ENCODE measurements at places on chromosomes 1 and 21.
A peak's percentile ranks its signal among the peaks of the same experiment; 100 is the strongest.

DNA sequence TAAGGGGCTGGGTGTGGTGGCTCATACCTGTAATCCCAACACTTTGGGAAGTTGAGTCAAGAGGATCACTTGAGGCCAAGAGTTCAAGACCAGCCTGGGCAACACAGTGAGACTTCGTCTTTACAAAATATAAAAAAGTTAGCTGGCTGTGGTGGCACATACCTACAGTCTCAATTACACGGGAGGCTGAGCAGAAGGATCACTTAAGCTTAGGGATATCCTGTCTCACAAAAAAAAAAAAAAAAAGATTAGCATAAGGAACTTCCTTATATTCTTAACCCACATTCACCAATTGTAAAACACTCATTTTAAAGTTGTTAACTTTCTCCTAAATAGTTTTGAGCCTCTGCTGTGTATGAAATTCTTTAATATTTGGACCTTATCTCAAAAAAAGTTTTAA is 53.1 kb downstream of the ABCD3 start:
- H3K27ac ChIP-seq, result no peak overlapping the region
- no peak overlapping the region for H3K4me3 ChIP-seq
- no peaks in the 10 kb centered on the region for H3K4me1 ChIP-seq
- no peaks in the 10 kb centered on the region for H3K36me3 ChIP-seq
- no peaks in the 10 kb centered on the region for H3K27me3 ChIP-seq

DNA sequence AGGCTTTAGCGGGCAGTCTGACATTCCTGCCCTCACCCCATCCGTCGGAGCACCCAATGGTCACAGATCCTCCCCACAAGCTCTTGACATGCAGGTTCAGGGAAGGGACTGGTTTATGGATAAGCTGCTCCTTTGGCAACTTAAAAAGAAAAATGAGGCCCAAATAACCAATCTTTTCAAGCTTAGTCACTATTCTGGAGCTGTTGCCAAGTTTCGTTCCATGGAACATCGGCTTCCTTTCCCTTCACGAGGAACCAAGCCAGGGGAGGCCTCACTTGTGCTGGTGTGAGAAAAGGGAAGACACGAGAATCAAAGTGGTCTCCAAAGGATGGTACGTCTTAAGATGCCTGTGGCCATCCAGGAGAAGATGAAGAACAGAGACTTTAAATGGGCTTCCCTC is 46.1 kb upstream of the LPAR3 start:
- no peaks in the 10 kb centered on the region for H3K4me1 ChIP-seq
- no peak overlapping the region for H3K4me3 ChIP-seq
- DNase-seq, result no peak
- no peak overlapping the region for H3K27ac ChIP-seq
- H3K36me3 ChIP-seq, result no peaks in the 10 kb centered on the region
- H3K27me3 ChIP-seq, result no peaks in the 10 kb centered on the region

- no peak for DNase-seq
- H3K4me3 ChIP-seq, result no peak overlapping the region
Measured at GRCh38 chr1:200365897-200366426, 43.9 kb downstream of the ZNF281 start.

- H3K27me3 ChIP-seq, result no peaks in the 10 kb centered on the region
- no peaks in the 10 kb centered on the region for H3K4me1 ChIP-seq
Measured at GRCh38 chr1:223188618-223189356, 45.7 kb upstream of the TLR5 start.

GRCh38 chr1:34292472-34292871 is 115.8 kb downstream of the C1orf94 start:
- no peaks in the 10 kb centered on the region for H3K36me3 ChIP-seq
- no peaks in the 10 kb centered on the region for H3K4me1 ChIP-seq
- H3K27ac ChIP-seq, result no peak overlapping the region
- H3K4me3 ChIP-seq, result no peak overlapping the region
- H3K27me3 ChIP-seq, result no peaks in the 10 kb centered on the region

- no peaks in the 10 kb centered on the region for H3K27me3 ChIP-seq
- peak overlapping the region; percentile 2 for H3K4me3 ChIP-seq
- peaks cover 92% of the 10 kb centered on the region for H3K4me1 ChIP-seq
- DNase-seq, result no peak
- H3K27ac ChIP-seq, result peak overlapping the region; percentile 73
Measured at GRCh38 chr1:201925981-201926645, 20.2 kb downstream of the LMOD1 start.

- no peaks in the 10 kb centered on the region for H3K27me3 ChIP-seq
- H3K4me3 ChIP-seq, result peak overlapping the region; percentile 0
- no peaks in the 10 kb centered on the region for H3K36me3 ChIP-seq
Measured at GRCh38 chr1:58754683-58755467, 29.0 kb downstream of the JUN start.

DNA sequence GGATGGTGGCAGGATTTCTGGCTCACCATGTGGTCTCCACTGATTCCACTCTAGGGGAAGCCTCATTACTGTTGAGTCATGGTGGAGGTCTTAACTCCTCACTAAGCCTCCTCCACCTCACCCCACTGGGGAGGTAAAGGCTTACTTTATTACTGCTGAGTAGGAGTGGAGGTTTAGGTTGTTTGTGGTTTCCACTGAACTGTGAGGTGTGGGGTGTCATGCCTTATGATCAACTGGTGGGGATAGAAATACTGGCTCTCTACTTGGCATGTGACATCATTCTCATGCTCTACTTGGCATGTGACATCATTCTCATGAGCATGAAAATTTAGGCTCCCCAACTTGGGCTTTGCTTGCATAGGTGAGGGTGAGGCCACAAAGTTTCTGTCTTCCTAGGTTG is 35.6 kb downstream of the COL6A1 start:
- no peak overlapping the region for H3K27ac ChIP-seq
- no peaks in the 10 kb centered on the region for H3K36me3 ChIP-seq
- no peaks in the 10 kb centered on the region for H3K27me3 ChIP-seq

- no peak for DNase-seq
- no peak overlapping the region for H3K4me3 ChIP-seq
- H3K27ac ChIP-seq, result no peak overlapping the region
Measured at GRCh38 chr1:53579221-53580008, 120.2 kb downstream of the DMRTB1 start.

DNA sequence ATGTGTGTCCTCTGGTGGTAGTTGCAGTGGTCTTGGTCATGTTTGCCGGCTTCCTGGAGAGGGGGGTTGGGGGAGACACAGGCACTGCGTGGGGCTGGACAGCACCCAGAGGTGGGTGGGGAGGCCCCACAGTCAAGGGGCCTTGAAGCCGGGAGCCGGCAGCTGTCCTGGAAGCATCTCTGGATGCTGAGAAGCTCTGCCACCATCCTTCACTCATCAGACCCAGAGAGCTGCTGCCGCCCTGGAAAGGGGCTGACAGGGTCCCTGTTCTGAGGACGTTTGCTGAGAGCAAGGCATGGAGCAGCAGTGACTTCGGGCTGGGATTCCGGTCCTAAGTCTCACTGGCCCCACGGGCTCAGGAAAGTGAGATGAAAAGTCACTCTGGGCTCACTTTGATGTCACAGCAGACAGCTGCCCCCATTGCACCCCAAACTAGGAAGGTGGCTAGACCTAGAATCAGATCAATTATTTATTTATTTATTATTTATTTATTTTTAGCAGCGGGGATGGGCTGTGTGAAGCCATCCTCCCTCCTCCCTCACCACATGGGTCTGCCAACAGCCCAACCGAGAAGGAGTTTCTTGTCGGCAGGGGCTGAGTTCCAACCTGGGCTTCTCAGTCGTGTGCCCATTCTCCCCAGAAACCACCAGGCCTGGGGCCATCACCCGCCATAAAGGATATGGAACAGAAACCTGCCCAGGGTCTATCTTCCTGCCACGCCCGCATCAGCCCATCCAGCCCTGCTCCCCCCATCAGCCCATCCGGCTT is 547.4 kb downstream of the PTPRU start:
- H3K4me1 ChIP-seq, result no peaks in the 10 kb centered on the region
- no peak overlapping the region for H3K4me3 ChIP-seq
- DNase-seq, result no peak
- no peak overlapping the region for H3K27ac ChIP-seq
- no peaks in the 10 kb centered on the region for H3K27me3 ChIP-seq

- H3K27me3 ChIP-seq, result no peaks in the 10 kb centered on the region
- H3K36me3 ChIP-seq, result peaks cover 3% of the 10 kb centered on the region
- no peak overlapping the region for H3K27ac ChIP-seq
- DNase-seq, result no peak
- no peak overlapping the region for H3K4me3 ChIP-seq
- peaks cover 30% of the 10 kb centered on the region for H3K4me1 ChIP-seq
Measured at GRCh38 chr1:18938707-18939070, 17.8 kb downstream of the IFFO2 start.

- no peaks in the 10 kb centered on the region for H3K4me1 ChIP-seq
- no peak overlapping the region for H3K4me3 ChIP-seq
- H3K27ac ChIP-seq, result no peak overlapping the region
- H3K27me3 ChIP-seq, result no peaks in the 10 kb centered on the region
Measured at GRCh38 chr1:226350519-226350865, 41.5 kb upstream of the LIN9 start.

DNA sequence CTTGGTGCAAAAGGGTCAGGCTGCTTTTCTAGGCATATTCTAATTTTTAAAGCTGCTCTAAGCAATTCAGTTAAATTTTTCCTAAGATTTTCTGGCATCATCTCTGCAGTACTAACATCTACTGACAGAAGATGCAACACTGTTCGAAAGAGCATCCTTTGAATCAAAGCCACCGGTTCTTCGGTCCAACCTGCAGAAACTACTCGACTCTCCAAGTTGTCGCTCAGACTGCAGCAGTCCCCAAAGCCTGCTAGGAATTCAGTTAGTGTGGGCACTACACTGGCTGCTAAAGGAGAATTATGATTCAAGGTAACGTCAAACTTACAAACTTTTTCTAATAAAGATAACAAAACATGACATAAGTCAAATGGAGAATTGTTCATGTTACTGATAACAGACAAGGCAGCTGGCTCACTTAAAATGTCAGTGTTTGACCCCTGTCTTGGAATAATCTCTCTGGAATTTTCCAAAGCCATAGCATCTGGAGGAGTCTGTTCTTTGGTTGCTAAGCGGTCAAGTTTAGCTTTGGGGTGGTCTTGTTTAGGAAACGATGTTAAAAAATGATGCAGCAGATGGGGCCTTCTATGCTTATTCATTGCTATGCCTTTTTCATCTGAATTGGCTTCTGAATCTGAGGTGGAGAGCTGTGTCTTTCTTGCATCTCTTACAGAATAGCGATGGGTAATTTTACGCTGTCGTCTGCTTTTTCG is 56.9 kb downstream of the LYST start:
- no peak overlapping the region for H3K27ac ChIP-seq
- no peaks in the 10 kb centered on the region for H3K27me3 ChIP-seq
- no peaks in the 10 kb centered on the region for H3K4me1 ChIP-seq
- no peak overlapping the region for H3K4me3 ChIP-seq
- H3K36me3 ChIP-seq, result peaks cover 6% of the 10 kb centered on the region

GRCh38 chr1:93846206-93846991 is 32.6 kb downstream of the DNTTIP2 start:
- H3K36me3 ChIP-seq, result no peaks in the 10 kb centered on the region
- no peaks in the 10 kb centered on the region for H3K27me3 ChIP-seq
- peak; percentile 66 for DNase-seq
- H3K27ac ChIP-seq, result peak overlapping the region; percentile 98
- peaks cover 27% of the 10 kb centered on the region for H3K4me1 ChIP-seq

- H3K4me3 ChIP-seq, result peak overlapping the region; percentile 34
- DNase-seq, result no peak
- peaks cover 29% of the 10 kb centered on the region for H3K4me1 ChIP-seq
- H3K36me3 ChIP-seq, result no peaks in the 10 kb centered on the region
Measured at GRCh38 chr1:164707868-164708331, 148.9 kb downstream of the PBX1 start.

GRCh38 chr1:219506473-219506899 is 106.4 kb downstream of the ZC3H11B start:
- no peak overlapping the region for H3K4me3 ChIP-seq
- no peaks in the 10 kb centered on the region for H3K36me3 ChIP-seq
- no peaks in the 10 kb centered on the region for H3K4me1 ChIP-seq
- no peak overlapping the region for H3K27ac ChIP-seq
- no peaks in the 10 kb centered on the region for H3K27me3 ChIP-seq

GRCh38 chr1:168263130-168263529 is 17.5 kb upstream of the TBX19 start:
- H3K4me3 ChIP-seq, result no peak overlapping the region
- H3K27me3 ChIP-seq, result no peaks in the 10 kb centered on the region
- H3K36me3 ChIP-seq, result no peaks in the 10 kb centered on the region
- H3K27ac ChIP-seq, result no peak overlapping the region

DNA sequence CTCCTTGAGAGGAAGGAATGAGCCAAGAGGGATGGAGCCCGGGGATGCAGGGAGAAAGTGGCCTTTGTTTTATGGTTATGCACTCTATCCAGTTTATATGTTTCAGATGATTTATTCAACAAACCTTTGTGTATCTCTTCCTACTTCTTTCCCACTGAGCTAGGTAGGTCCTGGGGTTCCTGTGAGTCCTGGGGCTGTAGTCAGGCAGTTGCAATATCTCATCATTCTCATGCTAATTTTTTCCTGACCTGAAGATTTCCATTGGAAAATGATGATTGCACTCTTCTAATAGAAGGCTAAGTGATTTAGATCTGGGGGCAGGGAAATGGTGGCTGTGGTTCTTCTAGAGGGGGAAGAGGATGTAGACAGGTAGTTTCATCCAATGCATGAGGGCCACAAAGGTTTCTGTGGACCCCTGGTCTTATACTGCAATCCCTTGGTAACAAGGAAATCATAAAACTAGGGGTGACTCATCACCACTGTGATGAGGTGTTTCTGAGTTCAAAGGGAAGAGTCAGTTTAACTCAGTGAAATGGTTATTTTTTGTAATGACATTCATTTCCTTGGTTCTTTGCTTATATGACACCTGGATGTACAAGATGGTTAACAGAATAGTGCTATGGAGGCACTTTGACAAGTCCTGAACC is 20.2 kb downstream of the B3GALT5 start:
- H3K36me3 ChIP-seq, result no peaks in the 10 kb centered on the region
- H3K4me1 ChIP-seq, result no peaks in the 10 kb centered on the region
- DNase-seq, result no peak
- no peaks in the 10 kb centered on the region for H3K27me3 ChIP-seq
- H3K4me3 ChIP-seq, result no peak overlapping the region

- no peak for DNase-seq
- peaks cover under 1% of the 10 kb centered on the region for H3K27me3 ChIP-seq
- H3K4me1 ChIP-seq, result no peaks in the 10 kb centered on the region
Measured at GRCh38 chr1:11342621-11343032, 69.6 kb downstream of the UBIAD1 start.

DNA sequence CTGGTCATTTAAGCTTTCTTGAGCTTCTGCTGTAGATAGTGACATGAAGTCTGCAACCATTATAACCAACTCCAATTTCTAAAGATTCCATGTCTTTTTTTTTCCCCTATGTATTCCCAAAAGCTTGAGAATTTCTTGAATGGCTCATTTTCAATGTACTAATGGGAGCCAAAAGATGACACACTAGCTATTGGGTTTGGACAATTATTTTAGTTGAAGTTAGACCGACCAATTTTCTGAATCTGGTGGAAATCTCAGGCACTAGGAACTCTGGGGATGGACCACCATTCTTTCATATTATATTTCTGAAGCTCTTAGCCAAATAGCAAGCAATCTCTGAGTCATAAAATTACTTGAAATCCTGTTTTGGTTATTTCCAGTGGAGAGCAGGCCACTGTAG is 617.4 kb upstream of the ADAMTS5 start:
- no peaks in the 10 kb centered on the region for H3K27me3 ChIP-seq
- DNase-seq, result no peak
- H3K36me3 ChIP-seq, result no peaks in the 10 kb centered on the region
- H3K4me1 ChIP-seq, result peaks cover 5% of the 10 kb centered on the region
- H3K4me3 ChIP-seq, result no peak overlapping the region

- no peaks in the 10 kb centered on the region for H3K4me1 ChIP-seq
- no peaks in the 10 kb centered on the region for H3K27me3 ChIP-seq
- H3K27ac ChIP-seq, result no peak overlapping the region
- DNase-seq, result no peak
Measured at GRCh38 chr1:37410815-37411214, 63.6 kb upstream of the ZC3H12A start.

GRCh38 chr1:37146071-37146470 is 111.8 kb upstream of the GRIK3 start:
- H3K27ac ChIP-seq, result no peak overlapping the region
- no peaks in the 10 kb centered on the region for H3K36me3 ChIP-seq
- no peak for DNase-seq
- H3K27me3 ChIP-seq, result no peaks in the 10 kb centered on the region

Data from thoracic aorta (tissue), 2 donors.